ENCODE measurements at places on chromosomes 3 and 15.

GRCh38 chr15:88711806-88712205, 73.0 kb downstream of the ISG20 start:
- no peak for DNase-seq

DNA sequence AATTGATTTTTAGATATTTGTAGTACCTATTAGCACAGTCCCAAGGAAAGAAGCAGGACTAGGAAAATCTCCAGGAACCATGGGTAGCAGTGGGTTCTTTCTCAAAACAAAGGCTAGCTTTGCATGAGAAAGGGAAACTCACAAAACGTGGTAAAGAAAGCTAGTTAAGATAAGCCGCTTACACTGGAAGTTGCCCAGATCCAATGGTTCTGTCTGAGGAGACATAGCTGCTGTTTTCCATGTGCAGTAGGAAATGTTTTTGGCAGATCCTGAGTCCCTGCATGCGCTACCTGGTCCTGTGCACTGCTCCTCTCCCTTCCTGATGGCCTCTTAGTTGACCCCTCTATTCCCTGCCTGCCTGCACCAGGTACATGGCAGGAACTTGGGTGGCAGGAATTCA, 60.4 kb downstream of the TFG start:
- no peak for DNase-seq

GRCh38 chr15:75032395-75032794, 9.0 kb downstream of the PPCDC start:
- DNase-seq: no peak

DNA sequence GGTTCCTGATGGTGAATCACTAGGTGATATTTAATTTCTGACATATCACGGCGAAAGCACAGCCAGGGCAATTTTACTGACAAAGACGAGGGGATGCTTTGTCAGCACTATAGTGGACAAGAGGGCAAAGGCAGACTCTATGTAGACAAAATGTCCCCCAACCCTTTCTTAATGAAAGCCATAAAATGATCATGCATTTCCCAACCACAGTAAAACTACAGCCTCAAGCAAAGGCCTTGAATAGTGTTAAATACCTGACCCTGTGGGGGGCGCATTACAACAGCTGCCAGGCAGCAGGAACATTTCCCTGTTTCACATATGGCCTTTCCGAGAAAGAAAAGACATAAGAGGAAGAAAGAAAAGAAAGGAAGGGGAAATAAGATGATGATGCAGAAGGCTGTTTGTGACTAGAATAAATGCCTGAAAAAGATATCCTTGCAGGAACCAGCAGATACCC, 49.5 kb downstream of the GLDN start:
- no peak for DNase-seq

- no peak for DNase-seq
Measured at GRCh38 chr3:17444865-17445264, 297.6 kb downstream of the TBC1D5 start.

DNA sequence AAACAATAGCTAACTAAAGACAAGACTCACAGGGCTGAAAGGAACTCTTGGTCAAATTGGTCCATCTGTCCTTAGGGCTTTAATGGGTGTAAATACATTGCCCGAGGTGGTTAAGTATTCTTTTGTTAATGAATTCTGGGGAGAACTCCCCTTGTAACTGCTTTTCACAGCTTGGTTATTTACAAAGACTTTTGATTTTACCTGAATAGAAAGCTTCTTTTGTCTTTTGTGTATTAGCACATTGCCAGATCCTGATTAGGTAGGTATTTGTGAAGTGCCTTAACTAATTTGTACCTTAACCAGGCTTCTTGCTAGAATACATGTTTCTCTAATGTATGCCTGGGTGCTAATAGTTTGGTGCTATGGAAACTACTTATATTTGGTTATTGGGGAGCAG, 14.0 kb downstream of the CHD2 start:
- DNase-seq: no peak

DNA sequence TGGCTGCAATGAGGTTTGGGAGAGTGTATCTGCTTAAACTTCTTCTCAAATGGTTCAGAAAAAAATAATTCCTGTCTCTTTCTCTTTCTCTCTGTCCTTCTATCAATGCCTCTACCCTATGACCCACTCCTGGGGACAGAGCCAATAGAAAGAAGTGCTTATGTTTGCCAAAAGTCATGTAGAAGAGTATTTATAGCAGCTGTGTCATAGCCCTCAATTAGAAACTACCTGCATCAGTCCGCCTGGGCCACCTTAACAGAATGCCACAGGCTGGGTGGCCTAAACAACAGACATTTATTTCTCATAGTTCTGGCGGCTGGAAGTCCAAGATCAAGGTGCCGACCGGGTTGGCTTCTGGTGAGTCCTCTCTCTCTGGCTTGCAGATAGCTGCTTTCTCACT, 92.5 kb downstream of the HMG20A start:
- peak; percentile 32 for DNase-seq
